Glutamatergic neuron (in vitro differentiated cells): ENCODE measurements at places on chromosomes 5 and 9. TPM values are rescaled to one million over a fixed set of nuclear protein-coding genes. Genes with fewer than 3 reads are reported as not detected.
A peak's percentile ranks its signal among the peaks of the same experiment; 100 is the strongest.

Gene NUTM2F
- not detected for total RNA-seq

Gene CCNJL
- 123 TPM for total RNA-seq

Gene PTPA
- 166 TPM for total RNA-seq

Gene C5orf63
- 11.8 TPM for total RNA-seq

Gene PLCXD3
- total RNA-seq: 0.93 TPM

Gene MARCHF3
- 5.7 TPM for total RNA-seq

Gene DND1
- 5.4 TPM for total RNA-seq

Gene CFAP90
- not detected for total RNA-seq

Gene SPATA31D4
- total RNA-seq: not detected

Gene NR4A3
- 4.1 TPM for total RNA-seq

Gene CCL19
- total RNA-seq: not detected

Gene PCDHGA9
- 5.5 TPM for total RNA-seq

Gene CAVIN4
- 32.9 TPM for total RNA-seq

- no peak for DNase-seq
These were observed 15.0 kb upstream of the HSPB3 start for GRCh38 chr5:54440456-54440893.

- no peak for DNase-seq
These were observed 152.9 kb upstream of the GNA14 start for GRCh38 chr9:77800924-77801551.

- no peak for DNase-seq
These were observed 116.0 kb downstream of the AUH start for GRCh38 chr9:91245431-91246313.

GRCh38 chr9:71920456-71921189 lies 9.2 kb downstream of the C9orf85 start:
- DNase-seq: no peak

DNA sequence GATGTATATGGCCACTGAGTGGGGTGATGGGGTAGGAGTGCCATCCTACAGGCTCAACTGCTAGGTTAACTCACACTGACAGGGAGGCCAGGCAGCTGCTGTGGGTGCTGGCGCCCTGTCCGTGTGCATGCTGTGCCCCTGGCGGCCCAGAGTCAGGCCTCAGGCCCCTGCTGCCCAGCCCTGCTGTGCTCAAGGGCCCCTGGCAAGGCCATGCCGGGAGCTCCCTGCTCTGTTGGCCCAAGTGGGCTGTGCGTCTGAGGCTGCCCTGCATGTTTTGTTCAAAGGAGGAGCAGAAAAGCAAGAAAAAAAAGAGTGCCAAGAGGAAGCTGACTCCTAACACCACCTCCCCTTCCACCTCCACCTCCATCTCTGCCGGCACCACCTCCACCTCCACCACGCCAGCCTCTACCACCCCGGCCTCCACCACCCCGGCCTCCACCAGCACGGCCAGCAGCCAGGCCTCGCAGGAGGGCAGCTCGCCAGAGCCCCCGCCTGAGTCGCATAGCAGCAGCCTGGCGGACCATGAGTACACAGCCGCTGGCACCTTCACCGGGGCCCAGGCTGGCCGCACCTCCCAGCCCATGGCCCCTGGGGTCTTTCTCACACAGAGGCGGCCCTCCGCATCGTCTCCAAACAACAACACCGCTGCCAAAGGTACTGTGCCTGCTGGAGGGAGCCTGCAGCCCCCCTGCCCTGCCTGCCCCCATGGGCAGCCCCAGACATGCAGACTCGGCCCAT lies 100.1 kb downstream of the PHF2 start:
- peak; percentile 6 for DNase-seq

DNA sequence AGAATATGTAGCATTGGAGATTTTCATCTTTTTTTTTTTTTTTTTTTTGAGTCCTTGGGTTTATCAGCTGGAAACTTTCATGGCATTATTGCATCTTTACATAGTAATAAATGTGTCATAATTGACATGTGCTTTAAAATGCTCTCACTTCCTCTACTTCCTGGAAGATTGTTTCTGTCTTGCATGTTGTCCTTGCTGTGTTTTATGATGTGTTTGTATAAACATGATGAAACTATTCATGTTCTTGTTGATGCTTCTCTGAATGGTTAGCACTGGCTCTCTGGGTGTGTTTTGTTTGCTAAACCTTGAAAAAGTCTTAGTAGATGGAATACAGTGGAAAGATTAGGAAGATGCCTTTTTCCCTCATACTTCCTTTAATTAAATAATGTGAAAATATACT lies 87.9 kb downstream of the IQGAP2 start:
- no peak for DNase-seq

GRCh38 chr5:131630208-131630962 lies 4.6 kb downstream of the RAPGEF6 start:
- no peak for DNase-seq

- no peak for DNase-seq
These were observed 161.8 kb downstream of the AUH start for GRCh38 chr9:91199739-91200497.

DNA sequence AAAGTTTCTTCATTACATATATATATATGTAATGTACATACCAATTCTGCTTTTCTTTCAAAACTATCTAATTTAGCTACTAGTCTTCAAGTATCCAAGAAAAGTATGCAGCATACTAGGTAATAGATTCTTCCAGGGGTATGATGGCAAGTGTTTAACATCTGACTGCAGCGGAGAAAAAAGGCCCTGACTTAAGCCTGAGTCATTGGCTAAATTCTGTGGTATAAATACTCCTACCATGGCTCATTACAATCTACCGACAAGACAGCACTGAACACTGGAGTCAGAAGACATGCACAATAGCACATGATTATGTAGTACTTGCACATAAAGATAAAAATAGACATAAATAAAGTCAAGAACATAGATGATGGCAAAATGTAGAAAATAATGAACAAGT lies 439.9 kb downstream of the BRINP1 start:
- no peak for DNase-seq

DNA sequence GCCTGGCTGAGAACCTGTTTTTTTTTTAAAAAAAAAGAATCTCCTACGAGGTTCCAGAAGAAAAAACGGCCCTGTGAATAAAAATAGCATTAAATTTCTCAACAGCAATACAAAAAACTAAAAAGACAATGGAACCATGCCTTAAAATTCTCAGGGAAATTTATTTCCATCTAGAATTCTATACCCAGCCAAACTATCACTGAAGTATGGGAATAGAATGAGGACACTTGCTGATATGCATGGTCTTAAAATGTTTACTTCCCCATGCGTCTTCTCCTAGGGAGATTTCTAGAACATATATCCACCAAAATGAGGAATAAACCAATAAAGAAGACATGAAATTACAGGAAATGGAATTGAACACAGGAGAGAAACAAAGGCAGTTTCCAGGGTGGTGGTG lies 16.5 kb upstream of the NSMF start:
- DNase-seq: no peak

DNA sequence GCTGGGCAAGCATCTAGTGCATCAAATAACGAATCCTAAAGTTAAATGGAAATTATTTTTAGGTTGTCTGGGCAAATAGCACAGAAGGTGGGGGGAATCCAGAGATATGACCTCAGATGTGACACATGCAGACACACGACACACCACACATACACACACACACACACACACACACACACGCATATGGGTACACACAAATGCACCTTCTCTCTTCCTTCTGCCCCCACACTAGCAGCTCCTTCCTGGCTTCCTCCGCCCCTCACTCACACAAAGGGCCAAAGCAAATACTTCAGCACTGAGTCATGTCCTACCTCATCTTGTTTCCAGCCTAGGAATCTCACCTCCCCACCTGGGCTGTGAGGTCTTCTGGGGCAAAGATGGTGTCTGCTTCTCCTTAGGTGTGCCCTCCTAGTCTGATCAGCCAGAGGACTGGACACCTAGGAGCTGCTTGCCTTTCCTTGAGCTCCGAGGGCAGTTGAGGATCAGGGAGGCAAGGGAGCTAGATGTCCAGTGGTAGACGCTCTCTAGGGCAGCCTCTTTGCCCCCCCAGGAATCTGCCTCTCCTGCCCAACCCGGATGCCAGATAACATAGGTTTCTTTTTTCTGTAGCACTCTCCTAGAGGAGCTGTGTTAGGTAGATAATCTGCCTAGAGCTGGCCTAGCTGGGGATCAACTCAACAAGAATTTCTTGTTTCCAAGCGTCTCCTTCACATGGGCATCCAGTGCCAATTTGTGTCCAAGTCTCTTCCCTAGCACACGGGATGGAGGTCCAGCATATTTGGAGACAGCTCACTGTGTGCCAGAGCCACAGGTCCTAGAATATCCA lies 14.3 kb upstream of the JADE2 start:
- no peak for DNase-seq

- no peak for DNase-seq
These were observed 9.5 kb upstream of the C9 start for GRCh38 chr5:39373791-39374190.

DNA sequence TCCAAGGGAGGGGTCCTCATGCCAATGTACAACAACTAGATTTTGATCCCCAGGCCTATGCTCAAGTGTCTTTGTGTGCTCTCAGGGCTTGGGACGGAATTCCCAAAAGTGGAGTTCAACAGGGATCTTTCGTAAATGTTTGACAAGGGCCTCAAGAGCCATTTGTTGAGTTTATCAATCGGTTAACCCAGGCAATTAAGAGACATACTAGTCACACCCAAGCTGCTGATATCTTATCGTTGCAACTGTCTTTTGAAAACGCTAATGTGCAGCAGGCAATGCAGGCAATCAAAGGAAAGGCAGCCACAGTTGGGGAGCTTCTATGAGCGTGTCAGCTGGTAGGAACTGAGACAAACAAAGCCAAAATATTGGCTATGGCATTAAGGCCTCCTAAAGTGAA lies 161.2 kb downstream of the CPLANE1 start:
- no peak for DNase-seq

GRCh38 chr5:77882670-77883257 lies 106.6 kb upstream of the TBCA start:
- no peak for DNase-seq

DNA sequence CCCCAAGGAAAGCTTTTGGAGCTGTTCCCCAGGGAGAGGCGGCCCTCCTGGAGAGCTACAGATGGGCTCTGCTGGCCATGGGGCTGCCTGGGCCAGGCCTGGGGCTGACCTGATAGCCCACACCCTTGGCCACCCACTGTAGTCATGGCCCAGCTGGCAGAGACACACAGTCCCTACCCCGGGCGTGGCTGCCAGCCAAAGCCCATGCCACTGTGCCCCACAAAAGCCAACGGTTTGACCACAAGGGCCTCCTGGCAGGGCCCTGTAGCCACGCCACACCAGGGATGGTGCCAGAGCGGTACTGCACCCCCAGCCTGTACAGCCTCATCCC lies 15.2 kb downstream of the NACC2 start:
- DNase-seq: no peak

- DNase-seq: no peak
These were observed 60.8 kb downstream of the MAPKAP1 start for GRCh38 chr9:125646217-125646616.

GRCh38 chr9:1256178-1256577 lies 206.0 kb downstream of the DMRT2 start:
- no peak for DNase-seq

DNA sequence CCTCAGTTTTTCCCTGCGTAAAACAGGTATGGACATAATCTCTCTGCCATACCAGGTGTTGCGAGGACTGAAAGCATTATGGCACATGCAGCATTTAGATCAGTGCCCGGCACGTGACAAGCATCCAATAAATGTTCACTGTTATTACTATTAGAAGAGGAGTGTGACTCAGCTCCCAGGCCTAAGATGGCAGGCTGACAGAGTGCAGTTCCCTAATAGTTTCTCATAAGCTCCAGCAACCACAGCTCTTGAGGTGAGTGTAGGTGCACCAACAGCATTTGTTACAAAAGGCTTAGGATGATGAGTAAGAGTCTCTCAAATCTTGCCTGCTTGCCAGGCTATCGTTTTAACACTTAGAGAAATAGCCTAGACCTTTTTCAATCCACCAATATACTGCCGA lies 28.9 kb upstream of the GLIS3 start:
- DNase-seq: no peak

GRCh38 chr5:108919591-108920326 lies 172.1 kb downstream of the FER start:
- no peak for DNase-seq

- DNase-seq: no peak
These were observed 34.8 kb downstream of the PRLR start for GRCh38 chr5:35195472-35195852.

DNA sequence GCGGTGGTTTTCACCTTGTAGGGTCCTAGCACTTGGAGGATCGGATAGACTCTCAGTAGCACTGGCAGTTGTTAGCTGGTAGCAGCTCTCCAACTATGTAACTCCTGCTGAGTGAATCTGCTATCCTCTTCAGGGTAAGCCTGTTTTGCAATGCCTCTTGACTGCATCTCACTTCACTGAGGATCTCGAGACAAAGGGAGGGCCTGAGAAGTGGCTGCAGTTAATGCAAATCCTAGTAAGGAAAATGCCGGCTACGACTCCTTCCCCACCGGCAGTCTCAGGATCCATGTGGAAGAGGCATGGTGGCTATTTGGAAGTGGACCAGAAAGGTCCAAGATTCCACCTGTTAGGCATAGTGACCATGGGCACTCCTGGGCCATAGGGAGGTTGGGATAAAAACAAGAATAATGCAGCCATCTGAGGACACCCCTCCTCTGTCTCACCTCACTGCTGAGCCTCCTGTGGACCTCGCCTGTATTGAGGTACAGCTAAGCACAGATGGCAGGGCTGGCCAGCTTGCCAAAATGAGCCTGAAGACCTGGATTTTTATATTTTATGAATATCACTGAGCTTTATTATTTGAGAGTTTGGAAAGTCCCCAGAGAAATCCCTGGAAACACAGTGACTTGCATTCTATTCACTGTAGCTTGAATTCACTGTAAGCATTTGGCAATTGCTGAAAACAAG lies 146.0 kb downstream of the LIFR start:
- DNase-seq: no peak

DNA sequence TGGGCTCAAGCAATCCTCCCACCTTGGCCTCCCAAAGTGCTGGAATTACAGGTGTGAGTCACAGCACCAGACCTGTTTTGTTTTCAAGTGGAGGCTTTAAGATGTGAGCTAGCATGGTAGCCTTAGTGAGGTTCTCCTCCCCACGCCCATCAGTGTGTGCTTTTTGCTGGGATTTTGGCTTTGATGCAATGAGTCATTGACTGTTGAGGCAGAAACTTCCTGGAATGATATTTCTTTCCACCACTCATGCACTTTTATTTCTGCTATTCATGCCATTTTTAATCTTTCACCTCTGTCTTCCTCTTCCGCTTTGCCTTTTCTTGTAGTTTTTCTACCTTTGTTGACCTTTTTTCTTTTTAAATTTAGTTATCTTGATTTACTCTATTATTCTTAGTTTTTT lies 4.2 kb upstream of the NFIL3 start:
- no peak for DNase-seq
